Colonic mucosa (tissue), 4 donors: ENCODE measurements at places on chromosomes 16 and 17. TPM values are rescaled to one million over a fixed set of nuclear protein-coding genes. Genes with fewer than 3 reads are reported as not detected.

The C17orf67 gene
- 1.7 TPM for total RNA-seq

The PERCC1 gene
- 0.27 TPM for total RNA-seq

The FNDC8 gene
- total RNA-seq = not detected

The SNAI3 gene
- total RNA-seq = 0.25 TPM

DNA sequence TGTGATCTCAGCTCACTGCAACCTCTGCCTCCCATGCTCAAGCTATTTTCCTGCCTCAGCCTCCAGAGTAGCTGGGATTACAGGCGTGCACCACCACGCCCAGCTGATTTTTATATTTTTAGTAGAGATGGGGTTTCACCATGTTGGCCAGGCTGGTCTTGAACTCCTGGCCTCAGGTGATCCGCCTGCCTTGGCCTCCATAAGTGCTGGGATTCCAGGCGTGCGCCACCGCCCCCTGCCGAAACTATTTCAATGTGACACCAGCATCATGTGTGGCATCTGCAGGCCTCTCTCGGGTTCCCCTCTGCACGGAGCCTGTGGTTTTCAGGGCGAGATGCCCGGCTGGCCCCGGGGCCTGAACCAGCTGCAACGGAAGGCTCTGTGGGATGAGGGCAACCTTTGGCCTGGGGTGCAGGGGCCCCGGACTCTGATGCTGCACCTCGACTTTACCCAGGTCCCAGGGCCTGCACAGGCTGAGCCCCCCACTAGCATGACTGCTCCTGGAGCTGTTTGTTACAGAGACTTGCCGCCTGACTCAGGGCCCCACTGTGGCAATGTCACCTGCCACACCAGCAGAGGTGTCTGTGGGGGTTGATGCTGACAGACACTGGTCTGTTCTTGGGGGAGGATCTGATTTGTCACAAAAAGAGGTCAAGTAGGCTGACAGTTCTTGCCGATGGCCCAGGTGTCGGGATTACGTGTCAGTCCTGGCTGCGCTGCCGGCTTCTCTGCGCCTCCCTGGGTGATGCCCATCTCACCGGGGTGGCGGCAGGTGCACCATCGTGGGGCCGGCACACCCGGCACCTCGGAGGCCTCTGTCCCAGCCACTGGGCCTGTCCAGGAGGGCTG, 8.6 kb upstream of the TEX19 start:
- no peak for DNase-seq

GRCh38 chr17:27485125-27485524, 28.9 kb downstream of the KSR1 start:
- no peak for DNase-seq

DNA sequence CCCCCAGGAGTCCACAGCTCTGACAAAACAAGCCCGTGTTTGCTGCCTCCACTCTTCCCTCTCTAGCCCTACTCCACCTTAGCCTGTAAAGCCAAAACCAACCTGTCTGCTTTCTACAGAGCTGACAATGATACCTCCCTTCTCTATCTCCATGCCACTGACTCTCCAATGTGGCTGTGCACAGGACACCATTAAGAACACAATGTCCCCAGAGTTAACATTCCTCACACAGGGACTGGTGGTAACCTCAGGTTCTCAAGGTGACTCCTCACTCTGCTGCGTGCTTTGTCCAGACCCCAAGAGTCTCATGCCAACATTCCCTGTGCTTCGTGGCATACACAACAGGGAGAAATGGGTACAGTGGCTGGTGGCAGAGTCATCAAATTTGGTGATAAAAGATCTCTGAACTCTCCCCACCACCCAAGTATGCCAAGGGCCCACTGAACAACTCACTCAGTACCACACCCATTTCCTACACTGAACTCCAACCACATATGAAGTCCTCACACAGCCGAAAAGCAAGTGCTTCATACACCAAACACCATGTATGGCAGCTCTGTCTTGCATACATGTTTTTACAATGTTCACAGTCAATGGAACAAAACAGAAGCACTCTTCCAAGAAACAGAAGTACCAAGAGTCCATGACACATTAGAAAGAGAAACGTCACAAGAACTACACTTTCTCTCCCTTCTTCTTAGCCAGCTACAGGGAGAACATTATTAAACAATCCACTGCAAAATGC, 21.1 kb downstream of the CSNK2A2 start:
- DNase-seq = no peak

- DNase-seq = no peak
These were observed 12.9 kb upstream of the CRISPLD2 start for GRCh38 chr16:84806890-84807258.

- no peak for DNase-seq
These were observed 2.3 kb downstream of the VTN start for GRCh38 chr17:28367641-28368305.

GRCh38 chr17:57352665-57353175, 96.4 kb downstream of the MSI2 start:
- DNase-seq = no peak

- peak; percentile 94 for DNase-seq
These were observed 1.5 kb downstream of the COL1A1 start for GRCh38 chr17:50199803-50200456.

DNA sequence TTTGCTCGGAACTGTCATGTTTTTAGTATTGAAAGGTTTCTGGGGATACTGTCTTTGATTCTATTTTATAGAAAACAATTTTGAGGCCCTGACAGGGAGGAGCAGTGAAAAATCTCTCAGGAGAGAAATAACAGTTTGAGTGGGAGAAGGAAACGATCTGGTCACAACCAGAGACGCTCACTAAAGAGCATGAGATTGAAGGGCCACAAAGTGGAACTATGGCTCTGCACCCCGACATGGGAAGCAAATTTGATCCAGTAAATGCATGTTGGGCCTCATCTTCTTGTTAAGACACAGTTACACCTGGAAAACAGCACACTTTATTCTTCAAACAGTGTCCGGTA, 492 bp downstream of the ERAL1 start:
- no peak for DNase-seq

DNA sequence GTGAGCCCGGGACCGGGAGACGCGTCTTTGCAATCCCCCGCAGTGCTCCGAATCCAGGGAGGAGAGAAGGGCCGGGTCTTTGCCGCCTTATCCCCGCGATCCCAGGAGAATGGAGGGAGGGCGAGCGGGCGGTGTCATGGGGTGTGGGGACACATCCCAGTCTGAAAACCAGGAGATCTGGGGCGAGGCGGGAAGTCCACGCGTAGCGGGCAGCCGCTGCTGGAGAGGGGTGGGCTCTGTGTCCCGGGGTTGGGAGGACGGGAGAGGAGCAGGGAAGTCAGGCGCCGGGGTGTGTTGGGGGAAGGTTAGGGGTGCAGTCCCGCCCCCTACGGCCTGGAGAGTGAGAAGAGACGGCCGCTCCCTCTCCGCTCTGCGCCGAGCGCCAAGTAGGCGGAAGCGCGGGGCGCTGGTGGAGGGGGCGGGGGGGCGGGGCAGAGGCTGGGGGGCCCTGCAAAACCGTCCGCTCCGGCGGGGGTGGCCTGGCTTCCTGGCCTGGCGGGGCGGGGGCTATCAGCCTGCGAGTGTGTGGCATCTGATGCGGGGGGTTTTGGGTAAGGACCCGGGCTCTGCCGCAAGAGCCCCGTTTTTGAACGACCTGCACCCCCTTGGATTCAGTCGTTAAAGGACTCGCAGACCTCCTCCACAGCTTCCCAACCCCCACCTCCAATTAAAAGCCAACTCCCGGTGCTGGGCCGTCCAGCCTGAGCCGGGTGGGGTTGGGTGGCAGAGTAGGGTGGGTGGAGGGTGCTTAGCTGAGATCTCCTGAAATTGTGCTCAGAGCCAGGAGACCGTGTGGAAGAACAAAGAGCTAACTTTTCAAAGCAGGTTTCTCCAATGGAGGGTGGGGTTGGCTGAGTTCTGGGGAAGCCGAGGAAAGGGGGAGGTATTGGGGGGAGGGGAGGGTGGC, 654 bp downstream of the LASP1 start:
- peak; percentile 85 for DNase-seq
